ENCODE measurements at places on chromosomes 2 and 18.

GRCh38 chr2:213065583-213066442, 85.6 kb downstream of the IKZF2 start:
- DNase-seq = no peak

DNA sequence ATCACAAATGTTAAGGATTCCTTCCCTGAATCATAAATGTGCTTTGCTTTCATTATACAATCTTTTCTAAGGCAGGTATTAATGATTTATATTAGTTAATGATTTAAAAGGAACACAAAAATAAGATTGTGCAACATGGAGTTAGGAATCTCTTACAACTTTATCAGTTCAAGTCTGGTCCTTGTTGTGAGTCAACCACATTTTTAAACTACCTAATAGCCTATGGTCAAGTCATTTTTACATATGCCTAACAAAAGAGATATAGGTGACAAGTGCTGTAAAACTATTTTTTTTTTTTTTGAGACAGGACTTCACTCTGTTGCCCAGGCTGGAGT, 8.2 kb upstream of the INPP1 start:
- DNase-seq = no peak

DNA sequence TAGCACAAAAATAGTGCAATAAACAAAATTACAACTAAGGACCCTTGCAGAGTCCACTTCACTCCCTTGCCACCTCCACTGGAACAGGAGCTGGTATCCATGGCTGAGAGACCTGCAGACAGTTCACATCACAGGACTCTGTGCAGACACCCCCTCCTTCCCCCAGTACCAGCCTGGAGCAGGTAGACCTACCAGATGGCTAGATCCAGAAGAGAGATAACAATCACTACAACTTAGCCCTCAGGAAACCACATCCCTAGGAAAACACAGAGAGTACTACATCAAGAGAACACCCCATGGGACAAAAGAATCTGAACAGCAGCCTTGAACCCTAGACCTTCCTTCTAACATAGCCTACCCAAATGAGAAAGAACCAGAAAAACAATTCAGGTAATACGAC, 49.8 kb downstream of the FBXO15 start:
- DNase-seq = no peak

DNA sequence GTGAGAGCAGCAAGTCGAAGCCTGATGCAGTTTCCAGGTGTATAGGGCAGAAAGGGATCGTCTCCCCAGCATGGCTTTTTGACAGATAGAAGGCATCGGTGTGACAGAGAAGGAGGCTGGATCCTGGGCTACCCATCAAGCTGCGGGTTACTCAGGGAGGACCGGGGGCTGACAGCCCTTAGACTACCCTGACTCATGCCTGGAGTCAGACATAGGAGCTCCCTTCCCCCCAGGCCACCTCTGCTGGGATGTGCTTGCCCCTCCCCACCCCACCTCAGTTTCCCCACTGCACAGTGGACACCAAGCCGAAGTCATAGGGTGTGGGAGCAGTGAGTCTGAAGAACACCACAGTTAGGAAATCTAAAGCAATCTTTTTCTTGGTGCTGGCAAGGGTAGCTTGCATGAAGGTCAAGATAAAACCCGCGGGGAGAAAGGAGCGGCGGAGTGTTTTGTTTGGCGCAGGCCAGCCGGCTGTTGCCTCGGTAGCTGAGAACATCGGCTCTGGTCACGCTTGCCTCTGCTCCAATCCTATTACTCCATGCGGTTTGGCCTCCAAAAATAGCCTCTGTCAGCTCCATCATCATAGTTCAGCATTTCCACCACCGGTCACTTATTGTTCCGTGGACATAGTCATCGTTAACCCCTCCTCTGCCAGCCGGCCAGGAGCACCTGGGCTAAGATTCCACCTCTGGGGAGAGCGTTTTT, 169.2 kb upstream of the GLI2 start:
- no peak for DNase-seq

- no peak for DNase-seq
Measured at GRCh38 chr2:64837116-64837731, 152.0 kb upstream of the SLC1A4 start.

- DNase-seq = no peak
Measured at GRCh38 chr18:23053776-23054457, 81.4 kb upstream of the CABLES1 start.

- DNase-seq = no peak
Measured at GRCh38 chr2:58357521-58357920, 116.4 kb upstream of the FANCL start.

DNA sequence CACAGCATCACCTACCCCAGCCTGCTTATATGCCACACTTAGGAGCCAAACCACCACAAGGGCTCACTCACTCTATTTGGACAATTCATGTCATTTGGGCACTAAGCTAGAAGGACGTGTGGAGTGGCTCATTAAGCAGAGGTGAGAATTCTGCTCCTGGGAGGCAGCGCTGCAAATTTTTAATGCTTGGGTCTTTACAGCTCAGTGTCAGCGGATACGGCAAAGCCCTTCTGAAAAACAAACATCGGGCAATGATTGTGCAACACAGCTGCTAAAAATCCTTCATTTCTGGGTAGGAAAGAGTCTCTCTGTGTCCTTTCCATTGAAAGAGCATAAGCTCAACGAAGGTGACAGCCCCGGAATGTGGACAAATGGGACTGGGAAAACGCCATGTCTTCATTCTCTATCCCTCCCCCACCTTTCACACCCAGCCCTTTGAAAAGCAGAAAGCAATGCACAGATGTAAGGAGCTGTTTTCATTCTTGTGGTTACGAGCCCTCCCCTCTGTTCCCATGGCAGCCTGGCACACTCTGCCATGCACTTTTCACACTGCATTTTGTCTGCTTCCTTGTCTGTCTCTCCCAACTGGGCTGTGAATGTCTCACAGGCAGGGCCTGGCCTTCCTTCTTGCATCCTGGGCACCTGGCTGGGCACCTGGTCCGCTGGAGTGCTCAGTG, 16.0 kb downstream of the TMEM177 start:
- DNase-seq = no peak

- no peak for DNase-seq
Measured at GRCh38 chr2:216189410-216189809, 80.3 kb downstream of the XRCC5 start.

DNA sequence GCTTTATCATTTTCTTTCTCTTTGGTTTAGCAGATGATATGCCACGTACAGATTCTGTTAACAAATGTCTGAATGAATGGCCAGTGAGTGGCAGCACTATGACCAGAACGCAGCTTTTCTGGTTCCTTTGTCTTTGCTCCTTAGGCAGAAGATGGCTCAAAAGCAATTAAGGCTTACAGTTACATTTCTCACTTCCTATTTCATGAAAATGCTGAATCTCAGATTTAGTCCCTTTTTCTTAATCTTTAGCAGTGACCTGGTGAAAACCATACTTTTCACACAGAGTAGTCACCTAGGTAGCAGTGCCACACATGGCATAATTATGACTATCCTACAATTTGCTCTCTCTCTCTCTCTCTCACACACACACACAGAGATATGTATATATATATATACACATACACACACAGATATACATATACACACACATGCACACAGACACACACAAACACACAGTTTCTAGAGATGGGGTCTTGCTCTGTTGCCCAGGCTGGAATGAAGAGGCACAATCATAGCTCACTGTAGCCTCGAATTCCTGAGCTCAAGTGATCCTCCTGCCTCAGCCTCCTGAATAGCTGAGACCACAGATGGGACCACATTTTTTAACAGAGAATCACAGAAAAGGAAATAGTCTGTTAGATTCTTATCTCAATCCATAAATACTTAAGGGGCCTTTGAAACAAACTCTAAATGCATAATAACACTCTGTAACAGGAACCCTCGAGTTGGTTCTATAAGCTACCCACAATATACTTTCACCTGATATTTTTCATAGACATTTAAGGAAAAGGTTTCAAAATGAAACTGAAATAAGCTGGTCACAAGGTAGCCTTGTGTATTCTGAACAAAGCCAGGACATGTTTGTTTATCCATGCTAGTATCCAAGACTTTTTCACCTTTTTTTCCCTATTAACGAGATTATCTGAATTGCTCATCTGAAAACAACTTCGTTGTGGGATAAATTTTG, 11.6 kb downstream of the PDE6D start:
- no peak for DNase-seq

DNA sequence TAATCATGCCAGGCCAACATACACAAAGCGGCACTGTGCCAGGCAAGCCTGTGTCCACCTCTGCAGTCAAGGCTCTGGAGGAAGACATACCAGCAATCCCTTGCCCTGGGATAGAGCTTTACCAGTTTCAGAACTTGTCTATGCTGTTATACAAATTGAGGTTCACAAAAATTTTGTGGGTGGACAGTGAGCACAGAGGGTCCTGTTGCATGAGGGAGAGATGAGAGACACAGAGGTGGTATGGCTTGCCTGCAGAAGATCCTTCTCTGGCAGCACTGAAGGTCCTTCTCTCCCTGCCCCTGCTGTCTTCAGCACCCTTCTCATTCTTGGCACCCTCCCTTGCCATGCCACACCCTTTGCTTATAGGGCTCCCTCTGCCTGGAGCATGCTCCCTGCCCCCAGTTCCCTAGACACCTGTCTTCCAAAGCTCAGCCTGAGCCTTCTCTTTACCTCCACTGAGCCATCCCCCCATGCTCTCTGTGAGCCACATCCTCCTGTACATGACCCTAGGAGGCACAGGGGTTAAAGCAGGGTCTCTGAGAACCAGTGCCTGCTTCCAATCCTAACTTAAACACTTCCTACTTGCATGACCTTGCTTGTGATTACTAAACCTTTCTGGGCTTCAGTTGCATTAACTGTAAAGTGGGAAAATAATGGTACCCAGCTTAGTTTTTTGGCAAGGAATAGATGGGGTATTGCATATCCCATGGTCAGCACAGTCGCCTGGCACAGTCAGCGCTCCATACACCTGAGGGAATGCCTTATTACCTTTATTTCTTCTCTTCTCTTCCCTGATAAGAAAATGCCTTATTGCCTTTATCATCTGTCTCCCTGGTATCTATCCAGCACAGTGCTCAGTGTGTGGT, 857 bp downstream of the FABP1 start:
- DNase-seq = no peak

- DNase-seq = no peak
Measured at GRCh38 chr2:68225119-68225632, 27.2 kb downstream of the PPP3R1 start.

DNA sequence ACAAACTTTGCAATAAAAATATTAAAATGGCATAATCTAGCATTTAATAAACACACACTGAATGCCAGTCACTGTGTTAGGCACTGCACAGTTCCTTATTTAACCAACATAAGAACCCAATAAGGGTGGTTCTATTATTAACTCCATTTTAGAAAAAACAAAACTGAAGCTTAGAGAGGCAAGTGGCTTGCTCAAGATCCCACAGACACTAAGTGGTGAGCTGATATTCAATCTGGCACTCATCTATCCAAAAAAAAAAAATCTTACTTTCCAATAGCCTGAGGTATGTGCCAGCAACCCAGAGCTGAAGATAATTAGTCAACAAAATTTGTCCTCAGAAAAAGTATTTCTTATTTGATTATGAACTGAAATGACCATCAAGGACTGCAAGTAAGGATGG, 799 bp downstream of the CYTIP start:
- no peak for DNase-seq

GRCh38 chr2:29335396-29335795, 220.2 kb downstream of the CLIP4 start:
- no peak for DNase-seq

GRCh38 chr18:10265560-10266333, 188.7 kb upstream of the APCDD1 start:
- DNase-seq = no peak

- DNase-seq = no peak
Measured at GRCh38 chr2:96913117-96913397, 43.2 kb upstream of the SEMA4C start.

- DNase-seq = no peak
Measured at GRCh38 chr2:216881411-216881810, 21.5 kb upstream of the TNP1 start.

- DNase-seq = no peak
Measured at GRCh38 chr2:196169516-196169915, 1.9 kb downstream of the STK17B start.

- no peak for DNase-seq
Measured at GRCh38 chr2:79860228-79861058, 347.6 kb downstream of the CTNNA2 start.

DNA sequence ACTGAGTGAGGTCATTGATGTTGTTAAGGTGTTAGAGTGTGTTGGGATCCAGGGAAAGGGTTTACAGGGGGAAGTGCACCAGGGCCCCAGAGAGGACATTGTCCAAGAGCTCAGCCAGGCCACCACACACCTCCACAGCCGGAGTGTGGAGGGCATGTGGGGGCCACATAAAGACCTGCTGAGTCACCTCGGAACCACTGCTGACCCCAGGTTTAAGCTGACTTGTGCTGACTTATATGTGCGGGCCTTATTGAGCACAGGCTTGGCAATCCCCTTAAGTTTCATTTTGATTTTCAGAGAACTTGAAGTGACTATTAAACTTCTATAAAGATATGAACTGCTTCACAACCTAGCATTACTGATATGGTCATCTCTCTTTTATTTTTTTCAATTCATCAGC, 166.2 kb upstream of the MAP3K20 start:
- DNase-seq = no peak

DNA sequence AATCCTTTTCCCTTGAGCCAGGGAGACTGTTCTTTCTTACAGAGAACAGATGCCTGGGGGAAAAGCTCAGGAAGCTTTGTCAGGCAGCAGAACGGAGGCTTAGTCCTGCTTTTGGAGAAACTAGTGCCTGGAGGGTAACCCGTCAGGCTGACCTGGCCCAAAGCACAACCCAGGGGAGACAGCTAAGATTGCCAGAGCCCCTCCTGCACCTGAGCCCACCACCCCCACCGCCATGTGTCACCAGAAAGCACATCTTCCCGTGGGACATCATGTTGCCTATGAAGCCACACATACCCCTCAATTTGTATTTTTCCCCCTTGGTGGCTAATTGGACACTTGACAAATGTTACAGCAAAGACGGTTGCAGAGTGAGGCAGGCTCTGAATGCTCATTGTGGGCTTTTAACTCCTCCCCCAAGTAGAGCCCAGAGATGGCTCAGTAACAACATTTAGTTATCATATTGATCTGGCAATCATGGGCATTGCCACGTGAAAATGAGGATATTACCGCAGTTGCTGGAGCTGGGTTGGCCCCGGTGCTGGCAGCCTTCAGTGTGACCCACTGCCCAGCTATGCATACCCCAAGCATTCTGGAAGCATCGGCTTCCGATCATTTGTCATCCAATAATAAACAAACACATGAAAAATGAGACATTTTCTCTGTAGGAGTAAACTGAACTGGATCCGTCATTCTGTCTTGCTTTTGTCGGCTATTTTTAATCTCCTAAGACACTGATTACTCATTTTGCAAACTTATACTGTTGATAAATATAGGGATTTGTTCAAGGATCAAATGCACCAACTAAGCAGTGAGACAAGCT, 229.5 kb downstream of the ATAD2B start:
- DNase-seq = no peak

DNA sequence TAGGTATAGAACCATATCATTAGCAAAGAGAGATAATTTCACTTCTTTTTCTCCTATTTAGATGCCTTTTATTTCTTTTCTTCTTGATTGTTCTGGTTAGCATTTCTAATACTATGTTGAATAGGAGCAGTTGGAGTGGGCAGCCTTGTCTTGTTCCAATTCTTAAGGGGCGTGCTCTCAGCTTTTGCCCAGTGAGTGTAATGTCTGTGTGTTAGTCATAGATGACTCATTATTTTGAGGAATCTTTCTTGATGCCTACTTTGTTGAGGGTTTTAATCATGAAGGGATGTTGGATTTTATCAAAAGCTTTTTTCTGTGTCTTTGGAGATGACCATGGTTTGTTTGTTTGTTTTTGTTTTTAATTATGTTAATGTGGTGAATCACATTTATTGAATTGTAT, 1453.1 kb upstream of the SLC39A10 start:
- no peak for DNase-seq

Measured in activated CD8-positive, alpha-beta memory T cell treated with anti-CD3 and anti-CD28 coated beads, Interleukin-2, amount 50 U/mL, for 4 hours (primary cell).